Lung microvascular endothelial cell (primary cell): ENCODE measurements at places on chromosomes 12 and 14.

GRCh38 chr14:22391908-22392565, 197.0 kb downstream of the DAD1 start:
- DNase-seq = peak; percentile 84

- DNase-seq = no peak
Observed at GRCh38 chr12:4293299-4293965, 19.9 kb downstream of the CCND2 start.

DNA sequence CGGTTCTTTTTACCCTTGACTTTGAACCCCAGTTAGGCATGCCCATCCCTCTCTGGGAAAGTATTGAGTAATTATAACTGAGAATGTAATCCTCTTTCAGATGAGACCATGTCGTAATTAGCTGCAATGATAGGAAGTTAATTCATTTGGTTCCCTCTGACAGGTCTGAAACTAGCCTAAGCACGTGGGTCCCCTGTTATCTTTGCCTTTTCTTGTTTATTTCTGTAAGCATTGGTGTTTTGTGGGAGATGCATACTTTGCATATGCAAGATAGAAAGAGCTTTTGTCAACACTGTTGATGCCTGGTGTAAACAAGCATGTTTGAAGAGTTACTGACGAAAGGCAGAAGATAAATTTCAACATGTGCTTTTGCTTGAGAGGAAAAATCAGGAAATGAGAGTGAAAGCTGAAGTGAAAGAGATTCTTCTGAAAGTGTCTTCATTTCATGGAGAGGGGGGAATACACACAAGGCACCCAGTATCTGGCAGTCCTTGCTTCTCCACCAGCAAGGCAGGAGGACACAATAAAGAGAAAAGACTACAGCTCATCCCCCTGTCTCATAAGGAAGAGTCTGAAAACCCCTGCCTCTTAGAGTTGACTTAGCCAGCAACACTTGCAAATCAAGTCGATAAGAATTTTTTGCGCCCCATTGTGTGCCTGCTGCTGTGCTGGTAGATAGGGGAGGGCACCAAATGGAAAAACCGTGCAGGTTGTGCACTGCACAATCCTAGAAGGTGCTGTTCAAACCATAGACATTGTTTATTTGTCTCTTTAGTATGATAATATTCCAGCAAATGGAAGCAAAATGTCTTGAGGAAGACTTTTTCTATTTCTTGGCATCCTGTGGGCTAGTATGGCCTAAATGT, 77.8 kb downstream of the SLC24A4 start:
- no peak for DNase-seq

GRCh38 chr12:58285551-58285950, 344.2 kb downstream of the ATP23 start:
- no peak for DNase-seq

GRCh38 chr12:78183824-78184223, 353.1 kb downstream of the NAV3 start:
- peak; percentile 26 for DNase-seq

GRCh38 chr12:75944097-75944904, 87.3 kb downstream of the PHLDA1 start:
- peak; percentile 93 for DNase-seq

- DNase-seq = peak; percentile 81
Observed at GRCh38 chr12:55736780-55737580, 5.9 kb upstream of the GDF11 start.

DNA sequence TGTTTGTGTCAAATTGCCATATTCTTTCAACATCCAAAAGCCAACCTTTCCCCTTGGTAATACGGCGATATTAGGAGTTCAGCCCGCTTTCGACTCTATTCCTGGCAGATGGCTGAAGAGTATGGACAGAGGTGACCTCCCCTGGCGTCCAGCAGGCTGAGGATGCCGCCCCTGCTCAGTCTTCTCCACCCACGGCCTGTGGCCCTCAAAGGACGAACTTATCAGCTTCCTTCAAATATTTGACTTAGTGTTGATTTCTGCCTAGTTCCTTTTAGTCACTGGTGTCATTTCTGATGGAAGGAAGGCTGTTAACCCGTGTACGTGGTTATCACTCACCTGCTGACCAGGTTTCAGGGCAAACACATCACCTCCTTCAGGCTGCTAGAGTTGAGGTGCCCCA, 65.0 kb downstream of the TESC start:
- DNase-seq = no peak

- DNase-seq = no peak
Observed at GRCh38 chr14:57299511-57299910, 30.7 kb downstream of the AP5M1 start.

DNA sequence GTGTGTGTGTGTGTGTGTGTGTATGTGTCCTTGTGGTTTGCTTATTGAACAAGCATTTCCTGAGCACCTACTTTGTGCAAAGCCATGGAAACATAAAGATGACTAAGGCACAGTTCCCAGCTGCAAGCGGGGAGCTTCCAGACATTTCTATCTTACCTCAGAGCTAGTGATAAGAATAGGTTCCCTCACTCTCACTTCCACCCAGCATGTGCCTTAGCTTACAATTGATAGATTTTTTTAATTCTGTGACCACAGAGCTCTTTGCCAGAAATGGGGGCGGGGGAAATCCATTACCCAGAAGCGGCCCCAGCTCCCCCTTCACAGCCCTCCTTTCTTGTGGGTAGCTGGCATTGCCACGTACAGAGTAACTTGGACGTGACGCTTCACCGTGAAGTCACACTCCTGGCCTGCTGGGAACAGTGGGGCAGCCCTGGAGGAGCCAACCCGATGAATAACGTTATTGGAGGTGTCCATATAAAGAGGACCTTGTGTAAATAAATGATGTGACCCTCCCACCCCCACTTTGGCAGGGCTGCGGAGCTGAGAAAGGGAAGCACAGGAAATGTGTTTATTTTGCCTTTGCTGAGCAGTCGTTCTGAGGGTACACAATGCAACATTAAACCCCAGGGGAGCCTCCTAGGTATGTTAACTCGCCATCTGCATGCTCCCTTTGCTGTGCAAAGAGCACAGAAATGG, 238.9 kb downstream of the CHST11 start:
- peak; percentile 95 for DNase-seq

DNA sequence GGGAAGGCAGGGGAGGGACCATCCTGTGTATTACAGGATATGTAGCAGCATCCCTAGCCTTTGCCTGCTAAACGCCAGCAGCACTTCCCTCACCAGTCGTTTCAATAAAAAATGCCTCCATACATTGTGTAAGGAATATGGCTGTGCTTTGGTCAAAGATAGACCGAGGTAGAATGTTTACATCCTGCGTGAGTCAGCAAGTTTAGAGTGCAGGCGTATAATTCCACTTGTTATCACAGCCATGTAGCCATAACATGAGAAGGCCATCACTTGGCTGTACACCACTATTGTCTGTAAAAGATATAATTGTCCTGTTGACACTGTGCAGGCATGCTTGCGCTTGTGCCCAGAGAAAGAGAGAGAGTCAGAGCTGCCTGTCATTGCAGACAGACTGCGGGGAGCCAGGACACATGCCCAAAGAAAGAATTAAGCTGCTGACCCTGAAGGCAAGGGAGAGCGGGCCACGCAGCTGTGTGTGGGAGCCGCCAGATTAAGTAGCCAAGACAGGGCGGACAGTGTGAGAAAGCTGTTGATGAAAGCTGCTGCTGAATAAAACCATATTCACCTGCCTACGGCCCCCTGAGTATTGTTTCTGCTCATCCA, 68.4 kb downstream of the CRACR2A start:
- peak; percentile 91 for DNase-seq

GRCh38 chr14:104486222-104486923, 93.2 kb upstream of the C14orf180 start:
- DNase-seq = no peak

DNA sequence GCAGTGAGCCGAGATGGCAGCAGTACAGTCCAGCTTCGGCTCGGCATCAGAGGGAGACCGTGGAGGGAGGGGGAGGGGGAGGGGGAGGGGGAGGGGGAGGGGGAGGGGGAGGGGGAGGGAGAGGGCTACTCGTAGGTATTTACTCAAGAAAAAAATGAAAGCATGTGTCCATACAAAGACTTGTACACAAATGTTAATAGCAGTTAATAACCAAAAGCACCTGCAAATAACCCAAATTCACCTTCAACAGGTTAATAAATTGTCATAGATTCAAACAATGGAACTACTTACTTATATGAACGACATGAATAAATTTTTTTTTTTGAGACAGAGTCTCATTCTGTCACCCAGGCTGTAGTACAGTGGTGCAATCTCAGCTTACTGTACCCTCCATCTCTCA, 152.4 kb downstream of the BRMS1L start:
- DNase-seq = no peak

- no peak for DNase-seq
Observed at GRCh38 chr12:7161811-7162210, 27.7 kb upstream of the PEX5 start.

DNA sequence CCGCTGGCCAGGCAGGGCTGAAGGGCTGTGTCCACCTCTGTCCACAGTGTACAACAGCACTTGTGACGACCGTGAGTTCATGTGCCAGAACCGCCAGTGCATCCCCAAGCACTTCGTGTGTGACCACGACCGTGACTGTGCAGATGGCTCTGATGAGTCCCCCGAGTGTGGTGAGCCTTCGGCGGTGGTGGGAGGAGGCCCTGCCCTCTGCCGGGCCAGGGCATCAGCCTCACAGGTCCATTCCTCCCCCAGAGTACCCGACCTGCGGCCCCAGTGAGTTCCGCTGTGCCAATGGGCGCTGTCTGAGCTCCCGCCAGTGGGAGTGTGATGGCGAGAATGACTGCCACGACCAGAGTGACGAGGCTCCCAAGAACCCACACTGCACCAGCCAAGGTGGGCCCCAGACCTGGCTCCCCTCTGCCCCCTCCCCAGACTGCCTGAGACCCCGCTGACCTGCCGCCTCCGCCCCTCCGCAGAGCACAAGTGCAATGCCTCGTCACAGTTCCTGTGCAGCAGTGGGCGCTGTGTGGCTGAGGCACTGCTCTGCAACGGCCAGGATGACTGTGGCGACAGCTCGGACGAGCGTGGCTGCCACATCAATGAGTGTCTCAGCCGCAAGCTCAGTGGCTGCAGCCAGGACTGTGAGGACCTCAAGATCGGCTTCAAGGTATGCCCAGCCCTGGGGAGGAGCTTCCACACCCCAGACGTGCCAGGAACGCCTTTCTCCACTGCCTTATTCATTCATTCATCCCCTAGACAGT, 20.8 kb upstream of the NXPH4 start:
- no peak for DNase-seq

DNA sequence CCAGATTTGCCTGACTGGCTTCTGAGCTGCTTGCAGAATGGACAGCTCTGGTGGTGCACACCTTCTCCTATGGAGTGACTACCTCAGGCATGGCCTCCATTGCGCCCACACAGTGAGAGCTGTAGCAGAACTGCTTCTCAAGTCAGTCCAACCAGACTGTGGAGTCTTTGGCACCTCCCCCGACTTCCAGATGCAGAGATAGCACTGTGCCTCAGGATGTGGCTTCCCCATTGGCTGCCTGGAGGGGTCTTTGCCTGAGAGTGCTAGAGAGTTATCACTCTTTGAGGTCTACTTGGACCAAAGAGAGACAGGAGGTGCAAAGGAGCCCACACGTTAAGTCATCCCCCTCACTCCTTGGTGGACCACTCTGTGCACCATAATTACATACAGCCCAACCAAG, 44.8 kb upstream of the FRS2 start:
- no peak for DNase-seq

DNA sequence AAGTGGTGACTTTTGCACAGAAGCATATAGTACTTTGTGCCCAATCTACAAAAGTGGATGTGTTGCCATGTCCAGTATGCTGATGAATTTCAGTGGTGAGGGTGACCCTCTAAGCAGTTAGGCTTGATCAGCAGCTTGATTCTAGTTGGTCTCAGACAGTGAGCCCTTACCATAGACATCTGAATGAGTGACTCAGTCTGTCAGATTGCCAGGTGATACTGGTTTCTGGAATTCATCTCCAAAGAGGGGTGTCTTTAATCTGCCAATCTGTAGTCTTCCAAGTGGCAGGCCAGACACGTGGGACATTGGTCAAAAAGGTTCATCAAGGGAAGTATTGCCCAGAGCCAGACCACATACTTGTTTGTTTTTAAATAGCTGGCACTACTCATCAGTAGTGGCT, 187.4 kb upstream of the SLC16A7 start:
- no peak for DNase-seq

DNA sequence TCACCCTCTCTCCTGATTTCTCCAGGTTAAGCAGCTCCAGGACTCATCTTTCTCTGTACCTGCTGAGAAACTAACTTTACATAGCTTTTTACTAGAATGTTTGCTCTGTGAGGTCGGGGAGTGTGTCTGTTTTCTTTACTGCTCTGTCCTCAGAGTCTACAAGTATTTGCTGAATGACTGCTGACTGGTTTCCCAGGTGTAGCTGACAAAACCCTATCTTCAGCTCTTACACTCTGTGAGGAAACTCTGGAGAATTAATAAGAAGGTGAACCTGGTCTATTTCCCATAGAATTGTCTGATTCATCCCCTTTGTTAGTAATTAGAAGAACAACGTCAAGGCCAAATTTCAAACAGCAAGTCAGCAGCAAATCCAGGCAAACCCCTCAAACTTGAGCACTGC, 226.8 kb downstream of the ZFP36L1 start:
- no peak for DNase-seq

- DNase-seq = peak; percentile 50
Observed at GRCh38 chr12:47744005-47744651, 14.6 kb downstream of the RAPGEF3 start.

DNA sequence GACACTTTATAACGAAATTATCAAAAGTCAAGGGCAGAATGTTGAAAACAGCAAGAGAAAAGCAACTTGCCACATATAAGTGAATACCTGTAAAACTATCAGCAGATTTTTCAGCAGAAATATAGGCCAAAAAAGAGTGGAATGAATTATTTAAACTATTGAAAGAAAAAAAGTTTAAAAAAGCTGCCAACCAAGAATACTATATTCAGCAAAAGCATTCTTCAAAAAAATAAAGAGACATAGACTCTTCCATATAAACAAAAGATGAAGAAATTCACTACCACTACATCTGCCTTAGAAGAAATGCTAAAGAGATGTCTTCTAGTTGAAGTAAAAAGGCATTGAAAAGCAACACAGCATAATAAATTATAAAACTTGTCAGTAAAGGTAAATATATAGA, 80.6 kb upstream of the CPNE8 start:
- no peak for DNase-seq

DNA sequence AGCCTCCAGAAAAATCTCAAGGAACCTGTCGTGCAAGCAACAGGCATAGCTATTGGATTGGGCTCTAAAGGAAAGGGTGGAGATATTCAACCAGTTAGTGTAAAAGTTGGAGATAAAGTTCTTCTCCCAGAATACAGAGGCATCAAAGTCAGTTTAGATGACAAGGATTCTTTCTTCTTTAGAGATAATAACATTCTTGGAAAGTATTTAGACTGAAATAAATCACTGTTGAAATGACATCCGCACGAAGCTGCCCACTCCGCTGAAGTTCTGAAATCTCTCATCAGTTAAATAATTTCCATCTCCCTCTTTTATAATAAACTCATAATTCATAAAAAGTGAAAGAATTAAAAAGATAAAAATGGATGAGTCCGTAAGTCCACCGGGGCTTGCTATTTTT, 1354.9 kb upstream of the TMEM132C start:
- no peak for DNase-seq

DNA sequence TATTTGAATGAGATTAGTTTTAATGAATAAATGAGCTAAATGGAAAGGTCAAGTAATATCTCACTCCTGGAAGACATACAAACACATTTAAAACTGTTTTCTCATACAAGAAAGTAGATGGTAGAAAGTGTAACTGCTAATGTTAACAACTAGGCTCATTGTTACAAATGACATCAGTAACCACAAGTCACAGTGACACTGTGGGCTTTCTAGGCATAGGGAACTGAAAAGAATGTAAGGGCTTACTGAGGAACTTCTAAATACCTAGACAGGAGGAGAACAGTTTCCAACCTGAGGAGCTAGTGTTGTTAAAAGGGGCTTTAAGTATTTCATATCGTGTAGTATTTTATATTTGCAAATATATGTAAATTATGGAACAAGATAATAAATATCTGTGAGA, 17.5 kb upstream of the ERGIC2 start:
- no peak for DNase-seq
